ENCODE measurements at places on chromosomes 7 and 10. TPM values are rescaled to one million over a fixed set of nuclear protein-coding genes. Genes with fewer than 3 reads are reported as not detected.

Gene DNAAF5
- total RNA-seq, result 24.1 TPM

Gene NUTM2A
- 0.46 TPM for total RNA-seq

Gene ERV3-1
- total RNA-seq, result 9.5 TPM

Gene FFAR4
- not detected for total RNA-seq

Gene WNT8B
- not detected for total RNA-seq

Gene SP4
- total RNA-seq, result 4.8 TPM

Gene EBF3
- total RNA-seq, result 1.6 TPM

Gene MYL10
- not detected for total RNA-seq

Gene SPDYE11
- total RNA-seq, result not detected

Gene TAX1BP1
- total RNA-seq, result 114 TPM

Gene C1GALT1
- 98.1 TPM for total RNA-seq

Gene FBH1
- total RNA-seq, result 99.9 TPM

Gene ASAH2
- total RNA-seq, result 3.2 TPM

Gene CAMK2B
- 0.63 TPM for total RNA-seq

Gene UCMA
- not detected for total RNA-seq

Gene STOX1
- 0.13 TPM for total RNA-seq

Gene GATA3
- not detected for total RNA-seq

Gene DLX6
- total RNA-seq, result 0.23 TPM

Gene SNX8
- 34.8 TPM for total RNA-seq

Gene FEZF1
- total RNA-seq, result not detected

Gene UFSP1
- total RNA-seq, result 4.0 TPM

Gene TTYH3
- 37.3 TPM for total RNA-seq

Gene FAM25C
- total RNA-seq, result not detected

Gene ZNF853
- 0.99 TPM for total RNA-seq

Gene NEUROD6
- total RNA-seq, result not detected

Gene PTF1A
- not detected for total RNA-seq

Gene TCAF2
- total RNA-seq, result 7.2 TPM

Gene LBX1
- not detected for total RNA-seq

Gene FAM24B
- total RNA-seq, result 2.2 TPM

Gene GRM3
- total RNA-seq, result not detected

Gene CFAP43
- 0.52 TPM for total RNA-seq

Gene INHBA
- total RNA-seq, result 67.4 TPM

Gene CDC14C
- not detected for total RNA-seq

Gene YKT6
- 123 TPM for total RNA-seq

Gene NUTM2E
- total RNA-seq, result not detected

Gene SFR1
- total RNA-seq, result 5.5 TPM

Gene HYAL4
- not detected for total RNA-seq

Gene PDK4
- 3.6 TPM for total RNA-seq

Gene IKZF5
- total RNA-seq, result 3.8 TPM

Gene AKR1C8
- not detected for total RNA-seq

Gene TEX36
- total RNA-seq, result not detected

Gene VPS50
- total RNA-seq, result 30.9 TPM

Gene GIMAP5
- total RNA-seq, result not detected

Gene CYP26A1
- total RNA-seq, result not detected

Gene UCN3
- total RNA-seq, result not detected

Gene HMX2
- not detected for total RNA-seq

Gene ZNF425
- total RNA-seq, result 2.5 TPM

Gene CHRM2
- 3.0 TPM for total RNA-seq

Gene ST8SIA6
- total RNA-seq, result not detected

Gene SPDYE9
- total RNA-seq, result not detected

Measured in smooth muscle cell of the pulmonary artery (primary cell).